ENCODE measurements at places on chromosomes 3 and 15.

- DNase-seq = no peak
Measured at GRCh38 chr3:104886220-104886995, 480.3 kb upstream of the ALCAM start.

- DNase-seq = no peak
Measured at GRCh38 chr3:150306906-150307305, 101.2 kb upstream of the TSC22D2 start.

- no peak for DNase-seq
Measured at GRCh38 chr3:100590840-100591147, 18.6 kb upstream of the ADGRG7 start.

DNA sequence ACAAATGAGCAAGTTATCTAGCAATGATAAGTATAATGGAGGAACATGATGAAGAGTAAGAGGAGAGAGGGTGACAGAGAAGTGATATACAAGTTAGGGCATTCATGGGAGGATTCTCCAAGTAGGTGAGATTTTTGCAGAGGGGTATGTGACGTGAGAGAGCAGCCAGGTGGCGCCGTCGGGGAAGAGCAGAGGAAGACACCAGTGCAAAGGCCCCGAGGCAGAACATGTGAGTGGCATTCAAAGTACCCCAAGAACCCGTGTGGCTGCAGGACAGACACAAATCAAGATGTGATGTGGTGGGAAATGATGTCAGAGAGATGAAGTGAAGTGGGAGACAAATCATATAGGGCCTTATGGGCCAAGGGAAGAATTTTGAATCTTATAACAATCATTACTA lies 81.8 kb upstream of the GRM7 start:
- no peak for DNase-seq

DNA sequence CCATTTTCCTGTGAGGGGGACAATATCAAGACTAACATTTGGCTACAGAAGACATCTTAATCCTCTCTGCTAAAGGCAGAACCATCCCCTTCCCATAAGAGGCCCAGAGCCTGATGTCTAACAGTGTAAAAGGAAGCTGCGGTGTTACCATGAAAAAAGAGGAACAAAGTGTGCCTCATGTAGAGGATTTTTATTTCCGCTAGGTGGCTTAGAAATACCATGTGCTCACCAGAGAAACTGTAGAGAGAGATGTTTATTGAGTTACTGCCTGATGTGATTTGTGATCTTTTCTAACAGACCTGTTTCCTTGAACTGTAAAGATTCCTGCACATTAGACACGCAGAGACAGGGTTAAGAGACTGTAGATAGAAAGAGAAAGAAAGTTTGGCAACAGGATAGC lies 22.0 kb downstream of the OR5H15 start:
- no peak for DNase-seq

DNA sequence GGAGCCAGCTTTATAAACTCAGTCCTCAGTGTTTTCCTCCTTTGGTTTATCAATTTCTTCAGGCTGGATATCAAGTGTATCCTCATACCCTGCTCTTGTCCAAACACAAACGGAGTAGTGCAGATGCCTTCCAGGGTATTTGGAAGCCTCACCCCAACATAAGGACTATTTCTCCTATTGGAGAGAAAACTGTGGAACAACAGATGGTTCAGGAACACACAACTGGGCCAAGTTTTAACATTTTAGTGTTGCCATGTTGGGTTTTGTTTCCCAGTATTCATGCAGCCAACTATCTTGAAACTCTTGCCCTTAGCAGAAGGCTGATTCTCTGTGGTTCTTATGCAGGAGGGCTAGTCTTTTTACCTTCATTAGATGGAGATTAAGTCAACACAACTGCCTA lies 398.1 kb downstream of the GABRB3 start:
- no peak for DNase-seq

DNA sequence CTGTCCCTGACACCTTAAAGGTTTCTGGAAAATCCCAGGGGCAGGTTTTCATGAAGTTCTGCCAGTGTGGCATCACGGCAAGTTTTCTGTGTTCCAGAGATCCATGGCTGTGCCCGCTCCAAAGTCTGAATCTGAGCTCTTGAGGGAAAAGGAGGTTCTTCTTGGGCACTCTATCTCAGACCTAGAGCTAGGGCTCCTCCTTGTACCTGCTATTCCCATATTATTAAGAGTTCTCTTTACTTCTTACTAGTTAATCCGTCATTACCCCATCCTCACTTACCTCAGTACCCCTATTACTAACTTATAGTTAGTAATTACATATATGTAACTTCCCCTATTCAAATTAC lies 5.9 kb upstream of the TRA2B start:
- DNase-seq = no peak

DNA sequence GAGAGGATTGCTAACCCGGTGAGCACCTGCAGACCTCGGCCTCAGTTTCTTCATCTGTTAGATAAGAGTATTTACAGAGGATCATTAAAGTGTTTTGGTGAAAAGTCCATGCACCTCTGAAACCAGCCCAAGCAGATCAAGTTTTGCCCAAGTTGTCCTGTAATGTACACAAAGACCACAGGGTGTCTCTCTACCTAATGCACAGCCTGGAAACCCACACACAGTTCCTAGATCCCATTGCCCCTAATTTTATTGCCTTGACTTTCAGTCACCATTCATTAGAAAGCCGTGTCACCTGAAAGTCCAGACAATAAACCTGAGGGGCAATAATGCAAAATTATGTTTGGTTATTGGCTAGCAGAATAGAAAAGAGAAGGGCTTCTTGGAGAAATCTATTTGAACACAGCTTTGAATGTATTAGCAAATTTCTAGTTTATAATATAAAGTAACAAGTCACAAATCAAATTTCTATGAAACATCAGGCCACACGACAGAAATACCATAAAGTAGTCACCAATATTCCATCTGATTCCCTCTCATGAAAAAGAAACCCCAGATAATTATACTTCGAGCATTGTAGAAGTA lies 161.3 kb upstream of the SLC2A2 start:
- peak; percentile 30 for DNase-seq
